CD4-positive, alpha-beta T cell treated with Interleukin-17A for 1 hour (primary cell): ENCODE measurements at places on chromosomes 5 and 9.

DNA sequence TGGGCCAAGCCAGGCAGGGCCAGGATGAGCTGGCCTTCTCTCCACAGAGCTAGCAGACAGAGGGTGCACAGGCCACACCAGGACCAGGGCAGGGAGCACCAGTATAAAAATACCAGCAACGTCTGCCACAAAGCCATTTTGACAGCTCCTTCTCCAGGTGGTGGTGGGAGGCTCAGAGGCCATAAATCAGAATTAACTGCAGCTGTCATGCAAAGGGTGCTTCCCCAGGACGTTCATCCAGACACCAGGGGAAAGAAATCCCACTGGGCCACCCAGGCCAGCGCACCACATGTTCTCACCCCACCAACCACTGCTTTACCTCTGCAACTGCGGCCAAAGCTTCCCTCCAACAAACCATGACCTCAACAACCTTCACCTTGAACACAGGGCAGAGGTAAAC, 403.7 kb upstream of the TRPC7 start:
- no peak for DNase-seq

DNA sequence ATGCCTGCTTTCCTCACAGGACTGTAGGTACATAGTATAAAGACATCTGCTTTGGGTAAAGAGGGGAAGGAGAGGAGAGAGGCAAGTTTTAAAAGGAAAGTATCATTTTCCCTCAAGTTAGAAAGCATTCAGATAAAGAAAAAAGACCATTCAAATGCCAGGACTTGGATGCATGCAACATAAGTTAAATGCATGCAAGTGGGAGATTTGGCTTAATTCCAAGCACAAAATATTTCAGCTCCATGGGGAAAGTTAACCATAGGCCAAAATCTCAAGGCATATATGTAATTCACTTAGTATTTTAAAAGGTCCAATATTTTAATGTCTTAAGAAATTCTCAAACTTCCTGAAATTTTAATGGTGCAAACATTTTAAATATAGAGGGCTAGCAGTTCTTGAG, 36.4 kb downstream of the POU5F2 start:
- DNase-seq = no peak

GRCh38 chr5:39558541-39558940, 133.8 kb upstream of the DAB2 start:
- no peak for DNase-seq

DNA sequence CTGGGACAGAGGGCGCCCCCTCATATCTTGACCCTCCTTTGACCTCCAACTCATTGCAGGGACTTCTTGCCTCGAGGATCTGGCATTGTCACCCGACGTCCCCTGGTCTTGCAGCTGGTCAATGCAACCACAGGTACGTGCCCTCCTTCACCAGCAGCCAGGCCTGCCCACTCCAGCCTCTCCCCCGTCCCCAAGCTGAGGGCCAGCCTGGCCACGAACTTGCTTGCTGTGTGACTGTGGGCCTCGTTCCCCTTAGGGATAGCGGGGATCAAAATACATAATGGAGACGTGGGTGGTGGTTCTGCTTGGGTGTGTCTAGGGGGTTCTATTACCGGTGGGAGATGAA, 15.0 kb downstream of the DNM1 start:
- no peak for DNase-seq

- DNase-seq = no peak
Observed at GRCh38 chr5:177195307-177195952, 61.9 kb downstream of the NSD1 start.

DNA sequence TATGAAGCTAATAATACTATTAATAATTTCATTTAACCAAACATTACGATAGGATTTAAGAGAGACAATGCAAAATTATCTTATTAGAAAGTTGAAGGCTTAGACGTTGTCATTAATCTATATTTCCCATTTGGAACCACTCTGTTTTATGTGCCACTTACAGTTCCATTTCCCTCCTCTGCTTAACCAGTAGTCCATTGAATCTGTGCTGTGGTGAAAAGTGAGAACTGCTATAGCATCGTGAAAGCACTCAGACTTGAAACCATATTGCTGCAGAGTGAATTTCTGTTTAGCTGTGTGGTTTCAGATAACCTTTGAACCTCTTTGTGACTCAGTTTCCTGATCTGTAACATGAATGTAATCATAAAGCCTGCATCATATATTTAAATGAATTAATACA, 2304.5 kb downstream of the MAT2B start:
- DNase-seq = no peak

GRCh38 chr9:13122756-13123369, 156.6 kb downstream of the MPDZ start:
- DNase-seq = no peak

- peak; percentile 70 for DNase-seq
Observed at GRCh38 chr5:176533894-176534611, 3.1 kb downstream of the RNF44 start.

GRCh38 chr9:96383165-96383942, at the start of gene SLC35D2:
Gene SLC35D2, minus strand, starts transcription at chr9:96383711. Its CDS starts 77 bp downstream, at chr9:96383634.
- DNase-seq = no peak

GRCh38 chr5:135973323-135974020, 18.7 kb upstream of the LECT2 start:
- DNase-seq = no peak

GRCh38 chr5:37448941-37449340, 69.8 kb downstream of the WDR70 start:
- DNase-seq = no peak

GRCh38 chr5:12652201-12652600, 748.0 kb upstream of the CTNND2 start:
- no peak for DNase-seq

- no peak for DNase-seq
Observed at GRCh38 chr9:108569624-108570023, 286.2 kb downstream of the ACTL7B start.

- no peak for DNase-seq
Observed at GRCh38 chr5:151092762-151093161, 11.9 kb upstream of the TNIP1 start.

DNA sequence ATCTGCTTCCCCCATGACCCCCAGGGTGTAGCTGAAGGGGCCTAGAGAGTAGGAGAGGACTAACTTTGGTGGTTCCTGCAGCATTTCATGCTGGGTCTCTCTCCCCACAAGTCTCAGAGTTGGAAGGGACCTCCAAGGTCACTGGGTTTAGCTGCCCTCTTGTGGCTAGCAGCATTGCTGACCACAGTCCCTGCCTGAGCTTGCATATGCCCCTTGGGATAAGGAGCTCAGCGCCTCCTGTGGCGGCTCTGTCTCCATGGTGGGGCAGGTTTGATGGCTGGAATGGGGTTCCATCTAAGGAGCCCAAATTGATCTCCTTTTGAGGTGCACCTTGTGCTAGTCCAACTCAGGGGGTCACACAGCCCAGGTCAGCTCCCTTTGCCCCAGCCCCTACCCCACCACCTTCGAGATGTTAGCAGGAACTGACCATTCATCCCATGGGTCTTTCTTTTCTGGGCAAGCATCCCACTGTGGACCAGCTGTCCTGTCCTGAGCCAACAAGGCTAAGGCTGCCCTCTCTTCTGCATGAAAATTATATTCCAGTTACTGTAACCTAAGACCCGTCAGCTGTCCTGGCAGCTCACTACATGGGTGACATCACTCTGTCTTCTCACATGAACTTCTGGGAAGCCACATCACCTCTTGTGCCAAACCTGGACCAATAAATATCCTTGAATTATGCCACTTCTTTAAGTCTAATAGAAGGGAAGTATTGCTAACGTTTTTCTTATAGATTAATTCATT, 196.2 kb downstream of the HSPA4 start:
- no peak for DNase-seq

GRCh38 chr5:159212657-159213462, 3.5 kb upstream of the RNF145 start:
- no peak for DNase-seq

- DNase-seq = no peak
Observed at GRCh38 chr5:1281038-1281882, 13.6 kb downstream of the TERT start.
